NCI-H1930 (cell line): ENCODE measurements at places on chromosomes 3 and 15.

- no peak for DNase-seq
Measured at GRCh38 chr3:129182390-129183185, 1.1 kb downstream of the CNBP start.

DNA sequence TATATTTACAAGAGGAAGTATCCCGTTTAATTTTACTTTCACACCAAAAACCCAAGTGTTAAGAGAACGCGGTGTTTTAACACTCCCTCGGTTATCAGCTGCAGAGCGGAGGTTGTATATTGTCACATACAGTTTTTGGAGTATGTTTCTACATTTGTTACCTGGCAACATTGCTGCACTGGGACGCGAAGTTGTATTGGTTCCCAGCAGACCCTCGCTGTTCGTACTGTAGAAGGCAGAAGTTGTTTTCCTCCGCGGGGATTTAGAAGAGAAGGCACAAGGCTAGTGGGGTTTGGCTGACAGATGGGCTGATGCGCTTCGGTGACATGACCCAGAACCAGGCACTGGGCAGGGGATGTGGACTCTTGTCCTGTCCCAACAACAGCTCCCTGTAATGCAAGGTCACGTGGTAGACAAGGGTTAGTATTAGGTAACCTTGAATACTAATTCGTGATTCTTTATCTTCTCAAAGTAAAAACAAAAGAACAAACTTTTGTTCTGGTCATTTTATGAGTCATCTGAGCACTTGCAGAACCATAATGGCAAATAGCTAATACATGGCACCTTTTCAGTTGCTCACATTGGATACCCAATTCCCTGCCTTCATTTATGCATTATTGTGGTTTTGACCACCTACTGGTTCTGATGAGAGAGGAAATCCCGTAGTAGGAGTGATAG lies 230.4 kb upstream of the BHLHE40 start:
- DNase-seq, result no peak

DNA sequence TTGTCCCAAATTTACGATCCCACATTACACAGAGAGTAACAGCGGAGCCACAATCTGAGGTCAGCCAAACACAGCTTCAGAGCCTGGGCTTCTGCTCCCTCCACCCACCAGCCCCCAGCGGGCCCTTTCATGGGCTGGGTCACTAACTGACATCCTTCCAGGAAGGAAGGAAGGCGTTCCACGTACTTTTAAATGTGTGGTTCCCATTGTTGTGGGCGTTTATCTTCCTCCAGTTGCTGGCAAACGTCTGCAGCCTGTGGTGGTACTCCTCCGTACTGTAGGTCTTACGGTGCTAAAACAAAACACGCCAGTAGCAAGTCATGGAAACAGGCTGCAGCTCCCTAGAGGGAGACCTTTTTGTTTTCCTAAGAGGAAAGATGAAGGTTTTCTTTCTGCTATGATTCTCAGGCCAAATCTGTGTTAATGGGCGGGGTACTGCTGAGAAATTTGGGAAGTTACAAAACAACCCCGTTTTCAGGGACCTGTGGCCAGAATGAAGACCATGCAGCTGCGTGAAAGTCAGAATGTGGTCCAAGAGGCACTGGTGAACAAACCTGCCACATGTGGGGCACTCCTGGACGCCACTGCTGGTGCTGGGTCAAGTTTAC lies 7.6 kb downstream of the CTSH start:
- DNase-seq, result no peak

GRCh38 chr15:90165659-90166489 lies 35.3 kb upstream of the SEMA4B start:
- no peak for DNase-seq

DNA sequence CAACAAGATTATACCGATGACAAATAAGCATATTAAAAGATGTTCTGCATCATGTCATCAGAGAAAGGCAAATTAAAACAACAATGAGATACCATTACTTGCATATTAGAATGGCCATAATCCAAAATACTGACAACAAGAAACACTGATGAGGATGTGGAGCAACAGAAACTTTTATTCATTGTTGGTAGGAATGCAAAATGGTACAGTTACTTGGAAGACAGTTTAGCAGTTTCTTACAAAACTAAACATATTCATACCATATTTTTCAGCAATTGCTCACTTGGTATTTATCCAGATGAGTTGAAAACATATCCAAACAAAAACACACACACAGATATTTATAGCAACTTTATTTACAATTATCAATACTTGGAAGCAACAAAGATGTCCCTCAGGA lies 160.9 kb upstream of the MME start:
- no peak for DNase-seq

DNA sequence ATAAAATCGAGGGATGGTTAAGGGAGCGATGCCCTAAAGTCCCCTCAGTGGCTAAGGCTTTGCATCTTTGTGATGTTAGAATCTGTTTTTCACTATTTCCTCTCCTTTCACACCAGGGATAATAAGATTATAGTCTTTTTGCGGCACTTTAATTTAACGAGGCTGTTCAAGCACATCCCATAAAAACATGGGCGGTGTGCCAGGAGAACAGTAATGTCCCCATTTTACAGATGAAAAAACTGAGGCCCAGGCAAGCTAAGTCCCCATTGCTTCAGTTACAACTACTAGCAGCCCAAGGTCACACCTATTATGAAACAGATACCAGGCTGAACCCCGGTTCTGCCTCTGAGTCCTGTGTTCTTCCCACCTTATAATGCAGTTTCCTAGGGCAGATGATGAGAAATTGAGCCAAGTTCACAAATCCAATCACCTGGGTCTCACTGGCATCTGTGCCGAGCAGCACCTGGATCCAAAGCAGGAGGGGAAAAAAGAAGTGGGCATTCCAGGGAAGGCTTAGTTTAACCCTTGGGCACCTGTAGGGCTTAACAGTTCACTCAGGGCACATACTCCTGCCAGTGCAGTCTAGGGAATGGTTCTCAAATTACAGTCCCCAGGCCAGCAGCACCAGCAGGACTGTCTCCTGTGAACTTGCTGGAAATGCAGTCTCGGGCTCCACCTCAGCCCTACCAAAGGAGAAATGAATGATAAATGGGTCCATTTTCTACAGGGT lies 169.3 kb downstream of the RAB11A start:
- no peak for DNase-seq

DNA sequence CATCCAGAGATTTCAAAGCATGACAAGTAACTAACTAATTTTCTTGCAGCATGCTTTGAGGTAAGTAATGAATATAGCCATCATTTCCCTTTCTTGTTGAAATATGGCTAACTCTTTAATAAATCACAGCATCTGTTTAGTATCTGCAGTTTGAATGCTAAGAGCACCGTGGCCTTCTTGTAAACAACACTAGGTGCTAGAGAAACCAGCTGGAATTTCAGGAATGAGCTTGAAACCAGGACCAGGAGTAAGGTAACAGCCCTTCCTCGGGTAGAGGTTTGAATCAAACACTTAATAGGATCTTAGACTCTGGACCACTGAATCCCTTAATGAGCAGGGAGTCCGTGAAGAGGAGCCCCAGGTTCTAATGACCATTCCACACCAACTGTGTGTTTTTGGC lies 13.6 kb downstream of the CALML4 start:
- no peak for DNase-seq

DNA sequence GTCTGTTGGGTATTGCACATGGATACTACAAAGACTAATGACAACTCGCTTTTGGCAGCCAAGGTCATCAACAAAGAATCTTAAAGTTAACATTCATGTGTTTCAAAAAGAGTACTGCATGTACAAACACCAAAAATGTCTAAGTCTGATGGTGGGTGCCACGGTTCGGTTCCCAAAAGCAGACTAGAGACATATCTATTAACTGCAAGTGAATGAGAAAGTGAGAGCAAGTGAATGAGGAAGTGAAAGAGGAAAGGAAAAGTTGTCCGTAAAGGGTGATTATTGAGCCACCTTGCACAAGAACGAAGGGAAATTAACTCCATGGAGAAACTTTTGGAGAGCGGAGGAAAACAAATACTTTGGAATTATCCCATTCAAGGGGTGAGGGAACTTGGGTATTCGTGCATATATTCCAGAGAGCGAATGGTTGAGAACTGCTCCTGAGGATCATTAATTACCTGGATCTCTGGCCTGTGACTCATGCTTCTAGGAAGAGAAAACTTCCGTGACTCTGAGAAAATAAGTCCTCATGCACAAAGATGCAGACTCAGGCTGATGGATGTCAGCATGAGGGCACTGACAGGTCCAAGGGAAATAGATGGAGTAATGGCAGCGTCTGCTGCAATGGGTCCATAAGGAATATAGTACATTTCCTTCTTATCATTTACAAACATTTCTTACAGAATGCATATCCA lies 336.5 kb upstream of the TGFBR2 start:
- DNase-seq, result no peak

DNA sequence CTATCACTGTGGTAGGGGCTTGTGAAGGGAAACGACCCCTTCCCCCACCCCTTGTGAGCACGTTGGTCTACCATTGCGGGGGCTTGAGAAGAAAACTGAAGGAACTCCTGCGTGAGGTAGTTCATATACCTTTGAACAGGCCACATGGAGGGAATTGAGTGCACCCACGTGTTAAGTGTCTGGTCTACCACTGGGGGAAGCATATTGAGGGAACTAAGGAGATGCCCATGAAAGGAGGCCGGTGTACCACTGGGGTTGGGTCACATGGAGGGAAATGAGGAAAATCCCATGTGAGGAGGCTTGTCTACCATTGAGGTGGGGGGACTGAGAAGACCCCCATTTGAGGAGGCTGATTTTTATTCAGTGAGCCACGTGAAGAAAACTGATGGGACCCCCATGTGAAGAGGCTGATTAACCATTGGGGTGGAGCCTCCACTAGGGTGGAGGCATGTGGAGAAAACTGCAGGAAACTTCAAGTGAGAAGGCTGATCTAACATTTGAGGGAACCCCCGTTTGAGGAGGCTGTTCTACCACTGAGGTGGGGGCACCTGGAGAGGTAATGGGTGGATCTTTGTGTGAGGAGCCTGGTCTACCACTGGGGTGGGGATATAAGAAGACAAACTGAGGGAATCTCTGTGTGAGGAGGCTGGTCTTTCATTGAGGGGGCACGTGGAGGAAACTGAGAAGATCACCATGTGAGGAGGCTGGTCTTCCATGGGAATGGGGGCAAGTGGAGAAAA lies 163.2 kb downstream of the FBLN2 start:
- DNase-seq, result no peak

GRCh38 chr15:65292938-65293518 lies 2.8 kb upstream of the RNU5A-1 start:
- no peak for DNase-seq

DNA sequence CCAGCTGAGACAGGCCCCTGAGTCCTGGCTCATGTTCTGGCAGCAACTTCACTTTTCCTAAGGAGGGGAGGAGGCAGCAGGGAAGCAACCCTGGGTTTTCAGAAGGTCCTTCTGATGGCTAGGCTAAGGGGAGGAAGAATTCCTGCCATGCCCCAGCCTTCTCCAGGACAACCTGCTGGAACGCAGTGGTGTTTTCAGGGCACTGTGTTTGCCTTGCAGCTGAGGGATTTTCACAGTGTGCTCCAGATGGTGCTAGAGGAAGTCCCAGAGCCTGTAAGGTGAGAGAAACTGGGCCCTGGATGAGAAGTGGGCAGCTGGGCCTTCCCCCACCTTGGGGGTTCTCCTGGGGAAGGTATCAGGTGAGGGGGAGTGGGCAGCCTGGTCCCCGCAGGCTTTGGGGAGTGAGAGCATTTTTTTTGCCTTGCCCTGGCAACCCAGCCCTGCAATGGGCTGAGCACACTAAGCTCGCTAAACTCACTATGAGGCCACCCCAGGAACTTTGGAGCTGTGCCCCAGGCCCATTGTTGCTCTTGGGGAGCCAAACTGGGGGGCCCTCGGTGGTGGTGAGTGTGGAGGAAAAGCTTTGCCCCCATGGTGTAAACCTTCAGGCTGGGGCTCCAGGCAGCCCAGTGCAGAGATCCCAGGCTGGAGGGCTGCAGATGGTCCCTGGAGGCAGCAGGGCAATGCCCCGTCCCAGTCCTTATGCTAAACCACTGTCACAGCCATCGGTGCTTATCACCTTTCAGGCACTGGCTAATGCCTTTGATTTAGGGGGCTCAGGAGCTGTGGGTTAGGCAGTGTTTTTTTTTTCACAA lies 41.1 kb downstream of the ACAA1 start:
- no peak for DNase-seq

- DNase-seq, result no peak
Measured at GRCh38 chr3:187497052-187497451, 128.9 kb downstream of the RTP4 start.

DNA sequence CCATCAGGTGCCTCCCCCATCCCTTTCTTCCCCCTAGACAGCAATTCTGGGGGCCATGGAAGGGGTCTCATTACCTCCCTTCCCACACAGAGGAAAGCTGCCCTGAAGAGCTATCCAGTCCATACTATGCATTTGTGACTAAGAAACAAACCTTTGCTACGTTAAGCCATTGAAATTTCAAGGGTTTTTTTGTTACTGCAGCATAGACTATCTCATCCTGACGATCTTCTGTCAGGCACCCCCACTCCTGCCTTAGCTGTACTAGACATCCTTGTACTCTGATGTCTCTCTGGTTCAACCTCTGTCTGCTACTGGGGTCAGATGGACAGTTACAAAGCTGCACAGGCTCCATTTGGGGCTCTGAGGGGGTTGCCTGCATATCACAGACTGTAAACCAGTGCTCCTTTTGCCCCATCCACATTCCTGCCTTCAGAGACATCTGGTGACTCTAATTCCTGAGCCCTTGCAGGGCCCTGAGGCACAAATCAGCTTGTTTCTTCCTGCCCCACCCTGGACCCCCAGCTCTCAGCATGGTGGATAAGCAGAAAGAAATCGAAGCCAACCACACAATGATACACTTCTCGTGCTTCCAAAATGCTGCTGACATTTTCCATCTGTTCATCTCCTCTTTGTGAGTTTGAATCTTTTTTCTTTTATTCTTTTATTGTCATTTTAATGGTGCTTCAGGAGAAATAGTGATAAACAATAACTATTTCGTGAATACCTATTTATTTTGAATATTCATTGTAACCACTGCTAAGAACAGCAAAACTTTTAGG lies 21.6 kb upstream of the NSMCE3 start:
- no peak for DNase-seq

- no peak for DNase-seq
Measured at GRCh38 chr3:123660900-123661299, 76.0 kb upstream of the HACD2 start.

DNA sequence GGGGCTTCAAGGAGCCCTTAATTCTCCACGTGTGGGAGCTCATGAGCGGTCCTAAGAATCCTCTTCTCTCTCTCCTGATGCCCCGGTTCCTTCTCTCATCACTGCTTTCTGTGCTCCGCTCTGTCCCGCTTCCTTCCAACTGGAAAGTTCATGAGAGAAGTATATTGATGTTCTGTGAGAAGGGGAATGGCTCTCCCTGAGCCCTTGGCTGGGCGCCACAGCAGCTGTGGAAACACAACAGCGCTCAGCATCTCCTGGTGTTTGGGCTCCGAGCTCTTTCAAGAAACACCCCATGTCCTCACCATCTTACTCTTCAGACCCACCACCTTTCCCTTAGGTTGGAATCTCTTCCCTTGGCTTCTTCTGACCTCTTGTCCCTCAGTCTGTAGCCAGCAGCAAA lies 161.7 kb downstream of the VGLL4 start:
- no peak for DNase-seq

DNA sequence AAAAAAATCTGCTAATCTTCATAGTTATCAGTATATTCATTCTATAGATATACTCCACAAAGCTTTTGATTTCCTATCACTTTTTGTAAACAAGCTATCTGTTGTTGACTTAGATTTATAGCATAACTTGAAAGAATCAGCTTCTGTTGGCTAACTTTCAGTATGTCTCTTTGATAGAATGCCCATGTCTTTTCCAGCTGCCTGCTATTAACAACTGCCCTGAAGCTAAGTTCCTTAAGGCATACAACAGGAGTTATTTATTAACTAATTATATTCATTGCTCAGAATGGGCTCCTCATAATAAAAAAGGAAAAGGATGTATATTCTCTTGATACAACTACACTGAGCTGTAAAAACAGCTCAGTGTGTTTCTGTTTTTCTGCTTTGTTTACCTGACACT lies 293.9 kb downstream of the TUSC7 start:
- no peak for DNase-seq
